ENCODE measurements at places on chromosomes 7 and 10.

DNA sequence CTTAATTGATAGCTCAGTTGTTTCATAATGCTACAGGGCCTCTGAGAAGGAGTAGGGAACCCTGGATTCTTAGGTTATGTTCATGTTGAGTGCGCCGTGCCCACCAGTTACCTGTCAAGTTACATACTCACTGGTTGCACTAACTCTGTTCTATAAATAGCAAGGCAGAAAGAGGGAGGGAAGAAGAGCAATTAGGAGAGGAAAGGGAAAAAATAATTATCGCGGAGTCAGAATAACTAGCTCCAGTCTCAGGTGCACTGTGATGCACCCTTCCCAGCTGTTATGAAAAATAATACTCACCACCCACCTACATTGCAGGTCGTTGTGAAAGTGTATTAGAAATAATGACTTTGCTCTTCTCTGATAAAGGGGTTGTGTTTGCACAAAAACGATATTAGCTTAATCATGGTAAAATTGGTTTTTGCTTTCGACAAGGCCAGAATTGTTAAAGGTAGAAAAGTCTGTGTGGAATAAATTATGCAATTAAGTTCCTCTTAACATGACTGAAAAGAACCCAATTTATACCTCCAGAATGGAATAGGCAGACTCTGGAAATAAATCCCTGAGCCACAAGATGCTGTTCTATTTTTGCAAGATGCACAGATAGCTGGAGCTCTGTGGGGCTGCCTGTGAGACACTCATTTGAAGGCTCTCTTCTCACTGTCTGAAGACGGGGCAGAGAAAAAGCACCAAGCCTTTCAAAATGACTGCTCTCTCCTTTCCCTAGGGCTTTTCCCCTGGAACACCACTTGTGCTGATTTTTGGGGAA, 137.6 kb upstream of the PITRM1 start:
- no peak for DNase-seq

DNA sequence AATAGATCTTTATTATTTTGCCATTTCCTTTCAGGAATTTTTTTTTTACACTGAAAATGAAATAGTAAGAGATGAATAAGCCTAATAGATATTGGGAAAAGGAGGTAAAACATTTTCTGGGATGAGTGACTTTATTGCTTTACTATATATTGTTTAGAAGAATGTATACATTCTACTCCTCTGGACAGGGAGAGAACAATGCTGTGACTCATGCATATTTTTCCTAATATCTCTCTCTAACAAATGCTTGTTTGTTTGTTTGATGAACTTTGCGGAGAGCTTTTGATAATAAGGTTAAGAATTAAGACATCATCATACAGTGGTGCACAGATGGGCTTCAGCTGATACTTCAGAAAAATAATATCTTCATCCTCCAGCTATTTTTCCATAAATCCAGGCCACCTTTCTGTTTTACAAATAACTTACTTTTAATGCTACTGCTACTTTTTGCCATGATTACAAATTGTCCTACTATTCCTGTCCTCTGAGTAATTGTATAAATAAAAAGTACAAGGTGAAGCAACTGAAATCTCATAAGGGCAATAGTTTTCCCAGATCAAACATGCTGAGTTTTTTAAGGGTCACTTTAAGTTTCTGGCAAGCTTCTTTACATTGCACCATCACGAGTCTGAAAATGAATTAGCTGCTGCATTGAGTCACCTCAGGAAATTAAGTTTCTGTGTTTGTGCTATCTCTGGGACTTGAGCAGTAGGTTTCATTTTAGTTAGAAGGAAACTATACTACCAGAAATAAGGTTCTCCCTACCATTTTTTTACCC, 207.3 kb upstream of the POT1 start:
- DNase-seq, result no peak

DNA sequence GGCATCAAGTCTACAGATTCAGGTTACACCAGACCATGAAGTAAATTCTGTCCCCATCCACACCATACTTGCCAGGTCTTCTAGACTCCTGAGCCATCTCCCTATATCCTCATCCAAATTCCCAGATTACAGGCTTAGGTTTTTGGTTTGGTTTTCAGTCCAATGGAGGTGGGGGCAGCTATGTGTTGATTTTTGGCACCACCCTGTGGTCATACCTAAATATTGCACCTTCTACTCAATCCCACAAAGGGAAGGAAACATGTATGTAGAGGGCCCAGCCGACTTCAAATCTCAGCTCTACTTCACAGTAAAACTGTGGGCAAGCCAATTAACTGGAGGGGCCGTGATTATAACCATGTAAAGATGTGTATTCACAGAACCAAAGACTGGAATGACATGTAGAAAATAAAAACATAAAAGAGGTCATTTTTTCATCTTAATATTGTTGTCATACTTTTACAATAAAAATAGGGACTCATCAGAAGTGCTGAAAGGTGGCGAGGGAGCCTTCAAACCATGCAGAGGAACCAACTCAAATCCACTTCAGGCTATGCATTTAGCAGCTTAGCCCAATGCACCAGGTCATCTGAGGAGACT, 19.8 kb downstream of the ERCC6 start:
- peak; percentile 39 for DNase-seq

GRCh38 chr10:5776136-5776880, 36.9 kb downstream of the GDI2 start:
- DNase-seq, result no peak

DNA sequence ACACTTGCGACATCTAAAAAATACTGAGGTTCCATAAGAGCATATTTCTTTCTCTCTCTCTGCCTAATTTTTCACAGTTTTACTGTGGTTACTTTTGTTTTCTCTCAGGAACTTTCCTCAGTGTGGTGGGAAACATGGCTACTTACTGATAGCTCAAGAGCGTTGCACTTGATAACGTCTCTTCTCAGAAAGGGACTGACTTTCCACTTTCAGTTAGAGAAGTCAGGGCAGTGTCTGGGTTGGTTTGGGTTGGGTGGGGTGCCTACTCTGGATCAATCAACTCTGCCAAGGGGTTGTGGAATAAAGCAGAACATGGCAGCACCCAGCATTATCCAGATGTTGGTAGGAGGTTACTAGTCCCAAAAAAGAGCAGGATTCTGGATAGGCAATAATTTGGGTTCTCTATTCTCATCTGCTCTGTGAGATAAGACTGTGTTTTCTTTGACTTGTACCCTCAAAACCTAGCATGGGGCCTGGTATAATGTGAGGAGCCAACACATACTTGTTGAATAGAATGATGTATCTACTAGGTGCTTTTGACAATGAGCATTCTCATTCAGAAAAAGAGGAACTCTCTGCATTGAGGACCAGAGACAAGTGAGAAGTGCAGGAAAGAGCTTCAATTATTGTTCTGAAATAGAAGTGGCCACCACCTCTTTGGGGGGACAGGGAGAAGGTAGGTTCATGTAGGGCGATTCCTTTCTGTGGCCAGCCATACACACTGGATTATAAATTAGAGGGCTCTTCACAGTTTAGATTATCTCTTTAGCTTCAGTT, 315.7 kb downstream of the REEP3 start:
- no peak for DNase-seq

- DNase-seq, result no peak
These were observed 83.9 kb downstream of the TCF7L2 start for GRCh38 chr10:113033991-113034390.

GRCh38 chr7:91553410-91553895, 289.2 kb downstream of the FZD1 start:
- no peak for DNase-seq

GRCh38 chr7:128041203-128041602, 10.0 kb upstream of the LRRC4 start:
- peak; percentile 69 for DNase-seq

Data from HFFc6 (cell line).